Gastrocnemius medialis (tissue), 4 donors: ENCODE measurements at places on chromosomes 7 and 10. TPM values are rescaled to one million over a fixed set of nuclear protein-coding genes. Genes with fewer than 3 reads are reported as not detected.
A peak's percentile ranks its signal among the peaks of the same experiment; 100 is the strongest.

The XRCC2 gene
- total RNA-seq: 0.20 TPM

The LEP gene
- 0.46 TPM for total RNA-seq

The SLC29A3 gene
- 2.8 TPM for total RNA-seq

The DRGX gene
- total RNA-seq: not detected

The C10orf105 gene
- total RNA-seq: not detected

The ARHGEF35 gene
- total RNA-seq: 0.15 TPM

The LRRN3 gene
- 5.6 TPM for total RNA-seq

The H2BK1 gene
- not detected for total RNA-seq

The CALML5 gene
- not detected for total RNA-seq

The HMX3 gene
- total RNA-seq: not detected

DNA sequence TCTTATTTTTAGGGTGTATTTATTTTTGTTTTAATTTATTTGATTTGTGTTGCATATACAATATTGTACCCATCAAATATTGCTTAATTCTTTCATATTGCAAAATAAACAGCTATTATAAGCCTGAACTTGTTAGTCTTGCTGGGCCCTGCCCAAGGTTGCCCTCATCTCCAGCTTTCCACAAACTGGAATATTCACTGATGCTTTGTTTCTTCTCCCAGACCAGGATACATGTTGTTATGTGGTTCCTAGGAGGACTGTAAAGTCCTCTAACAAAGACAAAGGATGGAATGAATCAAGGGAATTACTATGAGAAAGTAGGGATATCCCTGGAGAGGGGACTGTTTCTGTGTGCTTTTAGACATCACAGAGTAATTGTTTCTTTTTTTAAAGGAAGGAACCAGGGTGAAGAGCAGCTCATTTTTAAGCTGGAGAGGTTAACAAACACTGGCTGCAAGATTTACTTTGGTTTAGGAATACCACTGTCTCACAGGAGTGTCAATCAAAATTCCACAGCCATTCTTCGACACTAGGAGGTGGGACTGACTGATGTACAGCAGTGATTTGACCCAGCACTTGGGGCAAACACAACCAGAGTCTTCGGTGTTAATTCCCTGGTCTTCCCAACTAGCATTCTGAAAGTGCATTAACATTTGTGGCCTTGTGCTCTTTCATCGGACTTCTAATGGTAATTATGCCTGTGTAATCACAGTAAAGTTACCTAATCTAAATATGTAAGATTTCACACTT, 14.8 kb upstream of the CD36 start:
- peak overlapping the region; percentile 16 for H3K4me3 ChIP-seq
- no peak for DNase-seq
- peaks cover 58% of the 10 kb centered on the region for H3K4me1 ChIP-seq

DNA sequence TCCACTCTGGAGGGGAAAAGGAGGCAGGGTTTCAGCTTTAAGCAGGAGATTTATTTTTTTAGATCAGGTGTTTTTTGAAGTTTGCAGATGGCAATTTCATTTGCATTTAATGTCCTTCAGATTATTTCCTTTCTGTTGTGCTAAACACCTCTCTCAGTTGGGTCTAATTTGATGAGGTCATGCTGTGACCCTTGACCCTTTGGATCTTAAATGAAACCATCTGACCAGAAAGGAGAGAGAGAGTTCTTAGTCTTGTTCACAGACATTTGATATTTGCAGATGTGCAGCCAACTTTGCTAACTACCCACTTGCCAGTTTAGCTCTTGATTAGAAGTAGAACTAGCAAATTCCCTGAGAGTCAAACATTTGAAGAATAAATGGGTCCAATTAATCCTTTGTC, 101.5 kb upstream of the RAB11FIP2 start:
- no peaks in the 10 kb centered on the region for H3K4me1 ChIP-seq
- H3K4me3 ChIP-seq: no peak overlapping the region
- H3K27ac ChIP-seq: no peak overlapping the region
- no peaks in the 10 kb centered on the region for H3K36me3 ChIP-seq

DNA sequence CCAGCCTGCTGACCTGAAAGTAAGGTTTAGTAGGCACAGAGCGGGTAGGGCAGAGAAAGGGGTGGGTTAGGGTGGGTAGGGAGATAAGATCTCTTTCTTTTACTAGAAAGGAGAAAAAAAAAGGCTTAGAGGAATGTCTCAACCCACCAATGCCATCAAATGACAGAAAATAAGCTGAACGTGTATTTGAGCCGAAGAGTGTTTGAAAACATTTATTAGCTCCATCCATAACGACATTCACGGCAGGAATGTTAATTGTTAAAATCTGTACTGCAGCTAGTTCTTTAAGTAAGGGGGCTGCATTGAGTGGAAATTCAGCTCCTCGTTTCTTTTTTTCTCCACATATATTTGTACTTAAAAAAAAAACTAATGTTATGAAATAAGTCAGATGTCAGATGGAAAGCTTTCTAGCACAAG, 63.7 kb upstream of the ARID5B start:
- H3K27me3 ChIP-seq: no peaks in the 10 kb centered on the region
- peak overlapping the region; percentile 36 for H3K27ac ChIP-seq
- DNase-seq: no peak
- H3K4me1 ChIP-seq: peaks cover 25% of the 10 kb centered on the region

DNA sequence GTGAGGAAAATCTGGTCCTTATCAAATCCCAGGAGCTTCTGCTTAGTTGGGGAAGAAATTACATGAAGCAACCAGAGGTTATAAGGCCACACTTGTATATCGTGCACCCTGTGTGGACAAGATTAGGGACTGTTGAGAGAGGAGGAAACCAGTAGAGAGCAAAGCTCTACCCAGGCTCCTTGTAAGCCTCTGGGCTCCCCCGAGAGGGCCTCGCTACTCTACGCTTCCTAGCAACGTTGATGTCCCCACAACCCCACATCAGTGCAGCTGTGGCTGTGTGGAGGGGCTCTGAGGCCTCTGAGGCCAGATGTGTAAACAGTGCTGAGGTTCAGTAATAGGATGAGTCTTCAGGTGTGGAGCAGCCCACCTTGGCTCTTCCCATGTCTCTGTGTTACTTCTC, 16.0 kb downstream of the HIF1AN start:
- H3K4me3 ChIP-seq: no peak overlapping the region
- peaks cover 38% of the 10 kb centered on the region for H3K36me3 ChIP-seq
- no peak for DNase-seq

GRCh38 chr10:15405319-15405718, 34.2 kb upstream of the FAM171A1 start:
- DNase-seq: no peak
- H3K4me1 ChIP-seq: no peaks in the 10 kb centered on the region
- H3K27ac ChIP-seq: no peak overlapping the region
- no peaks in the 10 kb centered on the region for H3K36me3 ChIP-seq

DNA sequence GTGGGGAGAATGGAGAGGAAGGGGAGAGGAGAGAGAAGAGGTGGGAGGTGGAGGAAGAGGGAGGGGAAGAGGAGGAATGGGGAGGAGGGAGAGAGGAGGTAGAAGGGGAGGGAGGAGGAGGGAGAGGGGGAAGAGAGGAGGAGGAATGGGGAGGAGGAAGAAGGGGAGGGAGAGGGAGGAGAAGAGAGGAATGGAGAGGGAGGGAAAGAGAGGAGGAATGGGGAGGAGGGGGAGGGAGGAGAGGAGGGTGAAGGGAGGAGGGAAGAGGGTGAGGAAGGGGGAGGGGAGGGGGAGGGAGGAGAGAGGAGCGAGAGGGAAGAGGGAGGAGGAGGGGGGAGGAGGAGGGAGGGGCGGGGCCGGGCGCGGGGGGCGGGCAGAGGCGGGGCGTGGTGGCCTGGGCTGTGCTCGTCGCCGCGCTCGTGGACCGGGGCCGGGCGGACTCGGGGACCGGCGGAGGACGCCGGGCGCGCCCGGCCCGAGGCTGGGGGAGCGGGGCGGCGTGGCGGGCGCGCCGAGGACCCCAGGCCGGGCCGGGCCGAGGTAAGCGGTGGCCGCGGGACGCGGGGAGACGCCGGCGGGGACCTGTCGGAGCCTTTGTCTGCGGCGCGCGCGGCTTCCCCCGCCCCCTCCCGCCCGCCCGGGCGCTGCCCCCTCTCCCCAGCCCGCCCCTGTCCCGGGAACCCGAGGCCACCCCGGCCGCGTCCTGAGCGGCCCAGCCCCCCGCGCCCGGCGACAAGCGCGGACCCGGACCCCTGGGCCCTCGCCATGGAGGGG, at the start of gene SLC29A4:
TSS of gene SLC29A4 (plus strand) at position 401 of the 774 bp plus-strand sequence. CDS start 4,874 bp downstream, outside the sequence.
- peak within 1 kb of the TSS; percentile 59 for H3K4me3 ChIP-seq
- H3K27ac ChIP-seq: no peak within 1 kb of the TSS
- peaks cover 6% of the 10 kb centered on the region for H3K27me3 ChIP-seq
- DNase-seq: no peak

DNA sequence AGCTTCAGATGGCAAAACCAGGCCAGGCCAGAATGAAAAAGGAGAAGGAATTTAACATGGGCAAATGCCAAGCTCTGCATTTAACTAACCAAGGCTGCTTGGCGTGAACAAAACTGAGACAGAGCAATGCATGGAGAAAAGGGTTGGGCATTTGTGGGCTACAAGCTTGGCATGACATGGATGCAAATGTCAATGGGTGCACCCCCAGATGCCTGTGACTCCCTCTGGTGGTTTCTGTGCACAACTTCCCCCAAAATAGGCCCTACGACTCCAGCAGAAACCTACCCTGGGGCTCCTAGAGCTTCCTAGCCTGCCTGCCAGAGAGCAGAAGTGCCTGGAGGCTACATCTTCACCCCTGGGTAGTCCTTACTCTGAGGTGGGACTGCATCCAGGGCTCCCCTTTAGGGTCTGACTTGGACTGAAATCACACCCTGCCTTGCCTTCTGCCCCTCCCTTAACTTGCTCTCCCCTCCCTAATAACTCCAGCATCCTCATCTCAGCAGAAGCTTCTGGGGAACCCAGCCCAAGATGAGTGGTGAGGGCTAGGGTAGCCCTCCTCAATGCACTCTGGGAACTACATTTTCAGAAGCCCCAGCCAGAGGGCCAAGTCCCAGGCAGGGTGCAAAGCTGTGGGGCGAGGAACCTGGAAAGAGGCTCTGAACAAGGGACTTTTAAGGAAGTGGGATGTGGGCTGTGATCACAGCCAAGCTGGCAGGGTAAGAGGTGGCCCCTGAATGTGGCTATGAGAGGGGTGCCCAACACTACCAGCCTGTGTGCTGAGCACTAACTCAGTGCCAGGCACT, 11.3 kb downstream of the GPRIN2 start:
- H3K27me3 ChIP-seq: peaks cover 9% of the 10 kb centered on the region
- DNase-seq: peak; percentile 7
- H3K36me3 ChIP-seq: no peaks in the 10 kb centered on the region
- no peak overlapping the region for H3K27ac ChIP-seq
- H3K4me1 ChIP-seq: no peaks in the 10 kb centered on the region

- no peak overlapping the region for H3K27ac ChIP-seq
- no peaks in the 10 kb centered on the region for H3K36me3 ChIP-seq
- H3K4me3 ChIP-seq: no peak overlapping the region
- no peak for DNase-seq
Measured at GRCh38 chr10:60459701-60460457, 70.2 kb upstream of the ANK3 start.

DNA sequence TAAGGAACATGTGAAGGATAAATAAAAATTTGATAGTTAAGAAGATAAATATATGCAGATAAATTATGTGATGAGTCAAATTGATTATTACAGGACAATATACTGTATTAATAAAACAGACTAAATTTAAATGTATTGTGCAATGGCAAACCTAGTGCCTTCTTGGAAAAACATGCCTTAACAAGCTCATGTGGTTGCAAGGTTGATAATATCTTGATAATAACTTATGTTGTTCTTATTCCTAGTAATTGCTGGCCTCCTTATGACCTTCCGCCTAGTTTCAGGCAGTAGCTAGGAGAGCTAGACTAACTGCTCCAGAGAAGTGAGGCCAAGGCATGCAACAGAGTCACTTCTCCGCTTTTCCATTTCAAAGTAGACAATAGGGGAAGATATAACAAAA, 7.6 kb upstream of the RAB11FIP2 start:
- H3K36me3 ChIP-seq: no peaks in the 10 kb centered on the region
- no peak for DNase-seq
- H3K4me1 ChIP-seq: no peaks in the 10 kb centered on the region
- H3K27ac ChIP-seq: no peak overlapping the region

- peaks cover under 1% of the 10 kb centered on the region for H3K27me3 ChIP-seq
- no peaks in the 10 kb centered on the region for H3K4me1 ChIP-seq
- no peak for DNase-seq
- no peak overlapping the region for H3K4me3 ChIP-seq
Measured at GRCh38 chr10:23702977-23703414, 264.1 kb downstream of the OTUD1 start.

DNA sequence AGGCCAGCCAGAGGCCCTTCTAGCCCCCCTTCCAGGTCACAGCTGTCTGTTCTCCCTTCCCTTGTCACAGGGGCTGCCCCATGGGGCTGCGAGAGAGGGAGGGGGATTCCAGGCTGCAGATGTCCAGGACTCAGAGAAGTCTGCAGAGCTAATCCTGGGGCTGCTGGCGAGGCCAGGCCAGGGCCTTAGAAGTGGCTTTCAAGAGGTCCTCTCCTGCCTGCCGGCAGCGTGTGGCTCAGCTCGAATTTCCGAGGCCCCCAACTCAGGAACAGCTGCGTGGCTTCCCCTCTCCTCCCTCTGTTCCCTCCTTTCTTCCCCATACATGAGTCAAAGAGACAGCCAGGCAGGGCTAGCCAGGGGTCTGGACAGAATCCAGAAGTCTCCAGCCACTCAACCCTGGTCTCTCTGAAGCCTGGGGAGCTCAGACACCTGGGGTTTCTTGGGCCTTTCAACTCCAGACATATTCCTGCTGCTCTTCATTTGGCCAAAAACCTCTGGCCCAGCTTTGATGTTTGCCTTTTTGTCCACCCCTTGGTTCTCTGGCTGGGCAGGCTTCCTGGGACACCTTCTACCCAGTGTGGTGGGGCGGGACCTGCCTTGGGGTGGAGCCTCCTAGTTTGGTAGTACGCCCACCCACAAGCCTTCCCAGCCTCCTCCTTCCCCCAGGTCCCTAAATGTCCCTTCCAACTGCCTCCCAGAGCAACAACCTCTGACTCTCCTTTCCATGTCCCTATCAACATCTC, 21.8 kb upstream of the EIF5AL1 start:
- H3K27ac ChIP-seq: peak overlapping the region; percentile 1
- H3K4me1 ChIP-seq: peaks cover 8% of the 10 kb centered on the region
- H3K27me3 ChIP-seq: no peaks in the 10 kb centered on the region
- no peaks in the 10 kb centered on the region for H3K36me3 ChIP-seq
- no peak overlapping the region for H3K4me3 ChIP-seq
- no peak for DNase-seq

GRCh38 chr7:34260279-34260678, 354.9 kb downstream of the BMPER start:
- no peaks in the 10 kb centered on the region for H3K4me1 ChIP-seq
- no peak overlapping the region for H3K4me3 ChIP-seq
- H3K27me3 ChIP-seq: no peaks in the 10 kb centered on the region
- H3K36me3 ChIP-seq: no peaks in the 10 kb centered on the region
- DNase-seq: no peak
- no peak overlapping the region for H3K27ac ChIP-seq
